ENCODE measurements at places on chromosomes 2 and 18.

GRCh38 chr2:68447118-68447517 is 20.0 kb downstream of the FBXO48 start:
- no peak for DNase-seq

GRCh38 chr2:170930131-170930990 is 1.3 kb downstream of the GORASP2 start:
- DNase-seq, result peak; percentile 20

DNA sequence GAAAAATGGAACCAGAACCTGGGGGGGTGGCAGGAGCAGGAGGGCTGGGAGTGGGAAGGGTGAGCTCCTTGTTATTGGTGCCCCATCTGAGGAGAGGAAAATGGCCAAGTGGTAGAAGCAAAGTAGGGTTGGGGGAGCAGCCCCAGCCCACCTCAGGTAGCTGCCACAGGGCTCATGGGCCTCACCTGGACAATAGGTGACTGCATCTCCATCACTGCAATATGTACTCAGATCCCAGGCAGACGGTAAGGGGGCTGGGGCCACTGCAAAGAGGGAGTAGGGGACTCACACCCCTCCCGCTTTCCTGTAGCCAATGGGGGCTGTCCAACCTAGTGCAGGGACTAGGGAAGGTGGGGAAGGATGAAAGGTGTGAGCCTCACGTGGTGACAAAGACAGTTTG is 4.2 kb downstream of the C2orf81 start:
- no peak for DNase-seq

GRCh38 chr2:237912271-237913192 is 53.1 kb downstream of the RAMP1 start:
- DNase-seq, result no peak

GRCh38 chr2:48508461-48509124 is 21.4 kb upstream of the STON1 start:
- DNase-seq, result no peak

- DNase-seq, result no peak
Observed at GRCh38 chr18:68784071-68784470, 13.8 kb upstream of the CCDC102B start.

DNA sequence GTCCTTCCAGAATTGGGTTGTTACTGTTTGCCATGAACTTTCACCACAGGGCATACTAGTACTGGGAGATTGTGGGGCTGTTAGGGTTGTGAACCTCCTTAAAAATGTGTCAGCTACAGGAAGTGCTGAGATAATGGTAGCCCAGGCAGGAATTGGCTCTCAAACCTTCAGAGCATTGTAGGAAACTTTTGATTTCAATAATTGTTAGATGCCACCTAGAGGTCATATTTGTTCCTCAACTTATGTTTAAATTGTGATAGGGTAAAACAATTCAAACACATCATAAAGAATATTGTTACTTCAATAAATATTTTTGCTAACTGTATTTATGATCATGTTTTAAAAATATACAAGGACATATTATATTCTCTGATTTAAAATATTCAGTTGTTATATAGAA is 594.6 kb downstream of the ADCYAP1 start:
- no peak for DNase-seq

DNA sequence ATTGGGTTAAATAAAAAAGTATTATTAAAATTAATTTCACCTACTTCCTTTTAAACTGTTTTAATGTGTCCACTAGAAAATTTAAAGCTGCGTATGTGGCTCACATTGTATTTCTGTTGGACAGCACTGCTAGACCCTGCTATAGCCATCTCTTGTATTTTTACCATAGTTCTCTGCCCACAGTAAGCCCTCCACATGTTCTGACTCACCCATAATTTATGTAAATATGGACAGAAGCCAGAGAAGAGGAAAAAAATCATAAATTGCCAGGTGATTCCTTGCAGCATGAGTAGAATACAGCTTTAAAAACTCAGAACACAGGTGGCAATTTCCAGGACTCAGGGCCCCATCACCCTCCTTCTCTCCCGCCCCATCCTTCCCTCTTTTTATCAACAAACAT is 142.4 kb upstream of the MEX3C start:
- no peak for DNase-seq

DNA sequence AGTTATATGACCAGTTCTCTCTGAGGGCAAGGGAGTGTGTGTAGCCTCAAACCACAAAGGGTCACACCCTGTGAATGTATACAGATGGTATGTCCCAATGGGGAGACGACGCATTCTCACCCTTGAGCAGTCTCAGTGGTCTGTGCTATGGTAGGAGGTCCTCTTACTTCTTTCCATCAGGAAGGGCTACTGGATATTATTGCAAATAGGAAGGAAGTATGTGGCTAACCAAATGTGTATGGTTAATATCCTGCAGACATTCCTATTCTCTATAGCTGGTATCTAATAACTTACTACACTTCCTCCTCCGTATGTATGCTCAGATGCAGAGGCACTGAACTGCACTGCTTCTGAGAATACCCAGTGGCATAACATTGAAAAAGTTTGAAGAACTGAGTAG is 306.7 kb upstream of the CCDC68 start:
- no peak for DNase-seq

GRCh38 chr2:102063487-102063911 is 71.7 kb downstream of the IL1R2 start:
- DNase-seq, result no peak

Measured in SK-N-DZ (cell line).